Right lung (tissue), 10 donors: ENCODE measurements at places on chromosomes 1 and 21.

- no peak for DNase-seq
These were observed 118.0 kb upstream of the PLPPR4 start for GRCh38 chr1:99146129-99146848.

DNA sequence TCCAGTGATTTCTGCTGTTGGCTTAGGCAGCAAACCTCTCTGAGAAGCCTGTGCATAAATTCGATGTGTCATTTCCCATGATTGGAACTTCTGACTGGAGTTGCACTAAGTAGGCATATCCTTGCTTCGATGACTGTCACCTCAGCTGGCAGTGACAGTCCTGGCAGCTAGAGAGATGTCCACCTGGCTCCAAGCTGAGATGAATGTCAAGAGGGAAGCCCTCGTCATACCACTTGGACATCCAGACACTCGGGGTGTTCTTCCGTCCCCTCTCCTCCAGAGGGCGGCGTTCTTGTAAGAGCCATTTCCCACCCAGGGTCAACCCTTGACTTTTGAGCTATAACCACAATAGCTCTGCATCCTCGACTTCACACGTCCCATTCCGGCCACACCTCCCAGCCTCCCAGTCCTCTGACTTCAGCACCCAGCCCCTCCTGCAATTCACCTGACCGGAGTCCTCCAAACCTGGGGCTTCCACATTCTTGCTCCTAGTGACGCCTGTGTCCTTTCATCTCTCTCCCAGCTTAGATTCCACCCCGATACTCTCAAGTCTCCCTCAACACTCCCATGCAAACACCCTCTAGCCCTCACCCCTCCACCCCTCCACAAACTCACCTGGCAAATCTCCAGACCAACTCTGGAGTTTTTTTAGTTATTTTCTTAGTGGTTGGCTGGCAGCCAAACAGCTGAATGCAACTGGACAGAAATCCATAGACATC is 17.3 kb downstream of the CA6 start:
- peak; percentile 64 for DNase-seq

DNA sequence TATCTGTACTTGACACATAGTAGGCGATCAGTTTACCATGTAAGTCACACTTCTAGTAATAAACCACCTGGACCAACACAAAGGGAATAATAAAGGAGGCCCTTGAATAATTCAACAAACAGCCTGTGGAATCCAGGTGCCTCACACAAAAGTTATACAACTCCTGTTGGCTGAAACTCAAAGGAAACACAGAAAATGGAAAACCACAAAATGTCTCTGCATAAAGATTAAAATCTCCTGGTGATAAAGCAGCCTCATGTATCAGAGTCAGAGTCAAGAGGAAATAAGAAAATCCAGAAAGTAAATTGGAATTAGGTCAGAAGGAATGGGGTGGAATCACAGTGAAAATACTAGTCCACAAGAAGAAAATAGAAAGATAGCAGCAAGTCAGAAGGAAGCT is 592.5 kb downstream of the NPHP4 start:
- DNase-seq, result no peak

DNA sequence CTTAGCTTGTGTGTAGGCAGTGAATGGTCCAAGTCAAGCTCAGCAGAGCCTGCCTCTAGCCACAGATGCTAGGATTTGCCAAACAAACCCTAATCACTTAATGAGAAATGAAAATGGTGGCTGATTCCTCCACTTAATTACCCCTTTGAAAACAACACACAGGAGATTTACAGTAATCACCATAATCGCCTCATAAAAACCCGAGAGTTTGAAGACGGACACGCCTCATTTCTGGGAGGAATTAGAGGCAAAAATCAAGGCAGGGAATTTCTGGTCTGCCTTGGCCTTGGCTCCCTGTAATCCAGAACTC is 16.3 kb upstream of the FOXE3 start:
- DNase-seq, result no peak

DNA sequence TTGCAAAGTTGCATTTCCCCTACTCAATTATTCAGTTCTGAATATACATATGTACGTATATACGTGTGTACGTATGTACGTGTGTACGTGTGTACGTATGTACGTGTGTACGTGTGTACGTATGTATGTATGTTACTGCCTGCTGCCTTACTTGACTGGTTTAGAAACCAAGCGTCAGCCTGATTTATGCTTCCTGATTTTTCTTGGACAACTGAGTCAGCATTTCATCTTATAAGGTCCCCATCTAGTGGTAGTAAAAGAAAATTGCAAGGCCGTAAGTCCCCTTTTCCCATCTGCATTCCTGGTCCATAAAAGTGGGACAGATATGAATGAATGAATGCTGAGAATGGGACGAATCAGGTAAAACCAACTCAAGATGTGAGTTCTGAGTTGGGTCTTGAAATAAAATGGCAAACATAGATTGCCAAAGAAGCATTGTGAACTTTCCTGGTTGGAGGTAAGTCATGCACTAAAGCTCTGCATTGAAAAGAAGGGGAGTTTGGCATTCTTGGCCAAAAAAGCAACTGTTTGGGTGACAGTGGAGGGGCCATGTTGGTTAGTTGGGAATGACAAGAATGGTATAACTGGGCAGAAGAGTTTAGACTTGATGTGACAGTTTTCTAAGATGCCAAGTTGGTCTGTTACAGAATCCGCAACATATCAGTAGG is 76.4 kb upstream of the DNAH14 start:
- DNase-seq, result peak; percentile 19

DNA sequence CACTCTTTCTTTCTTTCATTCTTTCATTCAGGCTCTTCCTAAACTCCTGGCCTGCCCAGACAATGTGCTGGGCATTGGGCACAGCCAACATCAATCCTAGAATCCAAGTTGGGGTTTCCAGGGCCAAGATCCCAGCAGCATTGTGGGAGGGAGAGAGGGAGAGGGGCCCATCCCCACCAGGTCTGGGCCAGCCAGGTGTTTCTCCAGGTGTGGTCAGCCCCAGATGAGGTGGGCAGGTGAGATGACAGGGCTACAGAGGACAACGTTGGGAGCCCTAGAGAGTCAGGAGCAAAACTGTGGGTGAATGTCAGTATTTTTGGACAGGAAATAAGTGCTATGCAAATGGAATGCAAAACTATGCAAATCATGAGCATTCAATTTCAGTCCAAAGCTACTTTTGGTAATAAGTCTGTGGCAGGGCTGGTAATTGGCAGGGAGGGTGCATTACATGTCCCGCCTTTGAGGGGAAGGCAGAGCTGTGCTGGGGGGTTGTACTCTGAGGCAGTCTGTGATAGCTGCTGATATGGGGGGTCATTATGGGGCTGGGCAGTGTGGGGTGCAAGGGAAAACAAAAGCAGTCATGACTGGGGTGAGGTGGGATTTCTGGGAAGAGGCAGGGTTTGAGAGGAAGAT is 139.9 kb upstream of the IGSF21 start:
- no peak for DNase-seq

GRCh38 chr1:40890771-40891170 is 28.6 kb upstream of the CITED4 start:
- no peak for DNase-seq

GRCh38 chr1:166145499-166145898 is 21.3 kb downstream of the FAM78B start:
- DNase-seq, result no peak

DNA sequence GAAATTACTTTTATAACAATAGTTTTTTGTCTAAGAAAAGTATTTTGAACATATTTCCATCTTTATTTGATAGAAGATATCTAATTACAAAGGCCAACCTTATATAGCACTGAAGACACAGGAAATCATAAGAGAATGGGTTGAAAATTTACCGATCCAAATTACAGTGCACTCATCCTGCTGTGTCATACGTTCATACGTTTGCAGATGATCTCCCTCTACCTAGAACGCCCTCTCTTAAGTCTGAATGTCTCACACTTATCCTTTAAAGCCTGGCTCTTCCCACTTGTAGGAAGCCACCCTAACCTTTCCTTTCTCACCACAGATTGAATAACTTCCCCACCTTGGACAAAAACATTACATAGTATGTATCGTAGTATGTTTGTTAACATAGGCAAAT is 9.3 kb downstream of the ASH1L start:
- no peak for DNase-seq

DNA sequence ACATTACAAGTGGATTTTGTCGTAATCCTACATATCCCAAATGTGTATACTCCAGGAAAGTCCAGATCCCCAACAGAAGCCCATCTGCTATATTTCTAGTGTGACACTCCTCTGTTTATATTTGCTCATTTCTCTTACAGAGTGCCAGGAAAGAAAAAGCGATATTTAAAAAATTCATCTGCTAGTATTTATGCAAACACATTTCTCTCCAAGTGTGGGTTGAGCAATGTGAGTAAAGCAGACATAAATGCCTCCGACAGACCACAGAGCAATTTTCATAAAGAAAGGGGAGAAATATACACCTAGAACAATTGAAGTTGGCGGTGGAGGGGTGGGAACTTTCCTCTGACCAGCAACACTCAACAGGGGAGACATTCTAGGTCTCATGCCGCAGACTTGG is 22.2 kb upstream of the RAP1A start:
- peak; percentile 80 for DNase-seq

- no peak for DNase-seq
These were observed 552.1 kb downstream of the LMO4 start for GRCh38 chr1:87880764-87881163.

- DNase-seq, result no peak
These were observed 4.1 kb downstream of the TAGLN2 start for GRCh38 chr1:159921251-159921650.

DNA sequence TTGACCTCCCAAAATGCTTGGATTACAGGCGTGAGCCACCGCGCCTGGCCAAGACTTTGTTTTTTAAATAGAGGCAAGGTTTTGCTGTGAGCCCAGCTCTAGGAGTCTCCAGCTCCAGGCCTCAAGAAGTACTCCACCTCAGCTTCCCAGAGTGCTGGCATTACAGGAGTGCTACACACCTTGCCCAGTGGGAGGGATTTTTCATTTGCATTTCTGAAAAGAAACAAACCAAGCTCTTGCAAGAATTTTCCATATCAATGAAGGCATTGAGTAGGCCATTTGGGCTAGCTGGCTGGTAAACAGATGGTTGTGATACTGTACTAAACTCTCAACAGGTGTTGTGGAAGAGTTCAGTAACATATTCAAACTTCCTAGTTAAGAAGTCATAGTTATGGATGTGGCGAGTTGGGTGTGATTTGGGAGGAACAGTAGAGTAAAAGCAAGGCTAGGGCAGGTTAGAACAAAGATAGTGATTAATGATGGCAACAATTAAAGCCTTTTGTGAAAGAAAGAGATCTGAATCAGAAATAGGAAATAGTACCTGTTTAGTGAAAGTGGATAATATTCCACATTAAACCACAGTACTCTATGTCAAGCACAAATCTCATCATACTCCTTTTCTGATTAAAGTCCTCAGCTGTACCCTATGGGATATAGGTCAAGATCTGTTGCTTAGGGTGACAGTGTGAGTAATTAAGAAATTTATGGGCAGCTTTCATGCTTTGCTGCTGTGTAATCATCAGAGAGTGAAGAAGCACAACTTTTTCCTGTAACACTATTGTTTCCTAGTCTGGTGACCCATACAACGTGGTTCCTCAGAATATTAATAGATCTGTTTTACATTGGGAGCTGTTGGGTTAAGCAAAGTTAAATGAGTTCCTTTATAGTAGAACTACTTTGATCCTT is 10.7 kb downstream of the AKIRIN1 start:
- no peak for DNase-seq

DNA sequence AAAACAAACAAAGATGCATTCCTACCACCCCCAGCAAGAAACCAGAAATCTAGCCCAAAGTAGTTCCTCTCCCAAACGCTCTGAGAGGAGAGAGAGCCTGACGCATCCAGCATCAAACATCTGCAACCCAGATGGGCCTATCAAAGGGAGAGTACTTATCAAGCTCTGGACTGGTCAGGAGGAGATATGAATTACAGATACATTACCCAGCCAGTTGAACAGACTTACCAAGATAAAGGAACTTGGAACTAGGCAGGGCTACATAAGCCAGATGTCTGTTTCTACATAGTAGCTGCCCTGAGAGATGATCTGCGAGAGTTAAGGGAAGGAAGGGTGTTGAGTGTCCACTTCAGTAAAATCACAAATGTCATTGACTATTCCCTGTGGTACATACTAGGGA is 138.4 kb downstream of the PAPPA2 start:
- no peak for DNase-seq

GRCh38 chr1:202280595-202280994 is 61.1 kb downstream of the UBE2T start:
- no peak for DNase-seq

- DNase-seq, result peak; percentile 36
These were observed 894 bp downstream of the EPB41 start for GRCh38 chr1:28915031-28915895.

DNA sequence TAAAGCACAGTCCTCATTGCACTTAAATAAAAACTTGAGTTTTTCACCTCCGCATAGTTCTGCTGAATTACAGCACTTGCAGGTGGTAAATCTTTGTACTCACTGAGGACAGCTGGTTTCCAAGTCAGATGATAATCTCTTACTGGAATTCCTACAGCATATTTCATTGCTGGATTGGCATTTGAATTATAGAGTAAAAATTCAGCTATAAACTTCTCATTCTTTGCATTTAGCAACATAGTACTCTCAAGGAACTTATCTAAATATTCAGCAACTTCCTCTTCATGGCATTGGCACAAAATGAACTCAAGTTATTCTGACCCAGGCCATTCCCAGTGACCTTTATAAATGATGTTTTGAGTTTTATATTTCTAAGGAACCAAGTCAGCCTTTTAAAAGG is 23.4 kb downstream of the GORAB start:
- DNase-seq, result no peak

- no peak for DNase-seq
These were observed 773 bp downstream of the RABIF start for GRCh38 chr1:202888221-202888530.

DNA sequence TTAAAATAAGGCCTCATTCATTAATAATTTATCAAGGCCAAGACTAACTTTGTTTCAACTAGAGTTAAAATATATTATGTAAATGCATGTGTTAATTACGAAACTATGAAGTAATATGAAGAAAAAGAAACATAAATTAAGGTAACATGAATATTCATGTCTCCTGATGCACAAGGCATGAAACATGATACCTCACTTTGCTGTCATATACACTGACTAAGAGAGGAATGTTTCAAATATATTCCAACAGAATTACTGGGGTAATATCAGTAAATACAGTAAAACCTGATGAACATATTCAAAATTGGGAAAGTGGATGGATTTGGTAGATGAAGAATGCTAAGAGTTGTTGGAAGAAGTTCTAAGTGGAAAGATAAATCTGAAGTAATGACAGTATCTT is 274.6 kb downstream of the LRRC7 start:
- DNase-seq, result no peak

GRCh38 chr1:220367833-220368232 is 95.6 kb upstream of the RAB3GAP2 start:
- no peak for DNase-seq

GRCh38 chr1:77783141-77783540 is 3.7 kb downstream of the MIGA1 start:
- no peak for DNase-seq

- no peak for DNase-seq
These were observed 24.8 kb upstream of the C1orf174 start for GRCh38 chr1:3924825-3925220.

GRCh38 chr1:10339036-10339567 is 59.8 kb upstream of the PGD start:
- DNase-seq, result no peak

GRCh38 chr1:99115231-99115630 is 110.6 kb upstream of the PLPPR5 start:
- no peak for DNase-seq

GRCh38 chr1:91795591-91796389 is 90.2 kb downstream of the TGFBR3 start:
- DNase-seq, result no peak

- no peak for DNase-seq
These were observed 103.7 kb downstream of the GPATCH2 start for GRCh38 chr1:217527151-217527550.
